ENCODE measurements at places on chromosomes 1 and 21. TPM values are rescaled to one million over a fixed set of nuclear protein-coding genes. Genes with fewer than 3 reads are reported as not detected.

KRTAP12-2 gene
- not detected for total RNA-seq

NUP210L gene
- total RNA-seq = 0.09 TPM

ZNF593 gene
- 19.4 TPM for total RNA-seq

IRF6 gene
- total RNA-seq = 3.1 TPM

NR1I3 gene
- total RNA-seq = not detected

NKAIN1 gene
- total RNA-seq = 0.36 TPM

LCE1E gene
- total RNA-seq = not detected

VANGL1 gene
- total RNA-seq = 14.3 TPM

HIVEP3 gene
- total RNA-seq = 1.1 TPM

KRTAP19-3 gene
- total RNA-seq = not detected

COP1 gene
- 56.6 TPM for total RNA-seq

ZNF695 gene
- total RNA-seq = 0.82 TPM

LRRC7 gene
- not detected for total RNA-seq

U2AF1 gene
- total RNA-seq = 18.7 TPM

FMO4 gene
- total RNA-seq = 7.2 TPM

SPATA45 gene
- total RNA-seq = not detected

MEAF6 gene
- 17.6 TPM for total RNA-seq

PCNX2 gene
- 130 TPM for total RNA-seq

UMODL1 gene
- total RNA-seq = not detected

AGL gene
- 17.3 TPM for total RNA-seq

SMAP2 gene
- total RNA-seq = 5.4 TPM

RGS8 gene
- total RNA-seq = not detected

RRP15 gene
- total RNA-seq = 20.4 TPM

NOTCH2NLA gene
- 50.7 TPM for total RNA-seq

DEPDC1 gene
- 36.1 TPM for total RNA-seq

S100A7A gene
- not detected for total RNA-seq

TNFAIP8L2 gene
- not detected for total RNA-seq
